ENCODE measurements at places on chromosomes 1 and 21. TPM values are rescaled to one million over a fixed set of nuclear protein-coding genes. Genes with fewer than 3 reads are reported as not detected.

FTCD gene
- not detected for total RNA-seq

FCRL6 gene
- total RNA-seq: 1.2 TPM

DNA sequence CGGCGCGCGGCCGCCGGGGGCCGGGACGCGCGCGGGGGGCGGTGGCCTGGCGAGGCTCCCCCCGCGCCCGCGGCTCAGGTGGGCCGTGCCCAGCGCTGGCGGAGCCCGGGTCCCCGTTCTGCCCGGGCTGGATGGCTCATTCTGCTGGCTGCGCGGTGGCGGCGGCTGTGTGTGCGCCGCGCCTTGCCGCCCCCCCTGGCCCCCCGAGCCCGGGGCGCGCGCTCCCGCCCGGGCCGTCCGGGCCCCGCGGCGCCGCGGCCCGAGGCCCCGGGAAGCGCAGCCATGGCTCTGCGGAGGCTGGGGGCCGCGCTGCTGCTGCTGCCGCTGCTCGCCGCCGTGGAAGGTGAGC, at the start of gene EPHB2:
Gene EPHB2 (plus strand): TSS at position 139 of the 349 bp plus-strand sequence. CDS start 144 bp downstream, at position 283.
- no peaks in the 10 kb centered on the region for H3K4me1 ChIP-seq
- H3K36me3 ChIP-seq: no peaks in the 10 kb centered on the region
- H3K27ac ChIP-seq: no peak within 1 kb of the TSS
- H3K27me3 ChIP-seq: peaks cover 59% of the 10 kb centered on the region

DNA sequence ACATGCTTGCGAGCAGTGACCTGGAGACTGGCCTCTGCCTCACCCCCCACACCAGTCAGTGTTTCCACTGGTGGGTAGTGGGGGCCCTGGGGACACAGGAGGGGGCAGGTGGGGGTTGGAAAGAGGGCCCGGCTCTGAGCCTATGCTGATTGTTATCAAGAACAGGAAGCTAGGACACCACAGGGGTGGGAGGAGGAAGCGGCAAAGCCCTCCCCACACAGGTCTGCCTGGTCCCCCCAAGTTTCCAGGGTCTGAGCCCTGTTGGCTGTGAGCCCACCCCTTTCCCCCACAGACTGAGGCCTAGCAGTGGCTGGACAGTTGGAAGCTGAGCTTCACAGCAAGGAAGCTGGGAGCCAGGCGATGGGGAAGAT, 1.6 kb upstream of the PTPN7 start:
- H3K4me3 ChIP-seq: peak overlapping the region; percentile 95
- no peak for DNase-seq
- peaks cover 63% of the 10 kb centered on the region for H3K4me1 ChIP-seq
- H3K27me3 ChIP-seq: no peaks in the 10 kb centered on the region
- peaks cover 2% of the 10 kb centered on the region for H3K36me3 ChIP-seq
- peak overlapping the region; percentile 95 for H3K27ac ChIP-seq

GRCh38 chr1:205025239-205025638, 17.8 kb upstream of the CNTN2 start:
- H3K4me1 ChIP-seq: no peaks in the 10 kb centered on the region
- no peak overlapping the region for H3K27ac ChIP-seq
- DNase-seq: no peak
- peaks cover under 1% of the 10 kb centered on the region for H3K27me3 ChIP-seq
- H3K4me3 ChIP-seq: no peak overlapping the region

DNA sequence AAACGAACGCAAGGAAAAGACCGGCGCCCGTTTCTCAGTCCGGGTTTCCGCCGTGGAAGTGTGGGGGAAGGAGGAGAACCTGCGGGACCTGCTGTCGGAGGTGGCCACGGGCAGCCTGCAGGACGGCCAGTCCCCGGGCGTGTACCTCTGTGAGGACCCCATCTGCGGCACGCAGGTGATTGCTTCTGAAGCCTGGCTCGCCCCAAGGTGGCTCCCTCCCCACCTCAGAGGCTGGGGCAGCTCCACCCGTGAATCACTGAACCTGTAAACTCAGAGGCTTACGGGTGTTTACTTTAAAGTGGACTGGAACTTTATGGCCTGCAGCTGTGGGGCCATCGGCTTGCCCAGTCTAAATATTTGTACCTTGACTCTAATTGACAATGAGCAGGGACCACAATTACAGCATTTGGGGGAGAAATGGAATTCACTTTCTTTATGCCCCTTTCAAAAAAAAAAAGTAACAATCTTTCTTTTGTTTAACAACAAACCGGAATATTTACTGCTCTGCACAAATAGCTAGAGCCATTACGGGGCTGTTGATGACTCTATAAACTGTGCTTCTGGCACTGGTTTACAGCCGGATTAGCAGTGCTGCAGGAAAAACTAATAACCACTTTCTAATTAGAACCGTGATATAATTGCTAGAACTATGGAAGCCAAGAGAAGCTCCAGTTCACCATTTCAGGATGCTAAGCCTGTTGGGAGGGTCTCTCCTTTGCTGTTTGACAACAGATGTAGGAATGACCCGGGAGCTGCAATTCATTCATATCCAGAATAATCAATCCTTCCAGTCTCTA, 454.8 kb downstream of the KIF26B start:
- H3K4me3 ChIP-seq: no peak overlapping the region
- H3K27ac ChIP-seq: no peak overlapping the region
- no peaks in the 10 kb centered on the region for H3K4me1 ChIP-seq
- DNase-seq: no peak
- no peaks in the 10 kb centered on the region for H3K36me3 ChIP-seq
- H3K27me3 ChIP-seq: peaks cover 11% of the 10 kb centered on the region

CPTP gene
- 30.1 TPM for total RNA-seq

DNA sequence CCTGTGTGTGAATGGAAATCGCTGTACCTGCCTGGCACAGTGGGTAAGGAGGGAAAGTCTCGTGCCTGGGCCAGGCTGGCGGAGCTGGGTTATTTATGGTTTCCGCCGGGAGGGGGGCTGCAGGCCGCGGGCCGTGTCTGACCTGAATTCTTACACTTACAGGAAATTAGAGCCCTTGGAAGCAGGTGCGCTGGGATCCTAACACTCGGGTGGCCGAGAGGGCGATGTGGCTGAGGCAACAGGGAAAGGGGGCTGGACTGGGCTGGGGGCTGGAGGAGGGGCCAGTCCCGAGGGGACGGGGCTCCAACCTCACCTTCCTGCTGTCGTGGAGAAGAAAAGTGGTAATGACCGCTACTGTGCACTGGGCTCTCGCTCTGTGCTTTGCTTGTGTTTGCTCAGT, 109.4 kb upstream of the WNT4 start:
- H3K4me3 ChIP-seq: no peak overlapping the region
- no peak overlapping the region for H3K27ac ChIP-seq
- H3K27me3 ChIP-seq: peaks cover 65% of the 10 kb centered on the region
- DNase-seq: no peak

DNA sequence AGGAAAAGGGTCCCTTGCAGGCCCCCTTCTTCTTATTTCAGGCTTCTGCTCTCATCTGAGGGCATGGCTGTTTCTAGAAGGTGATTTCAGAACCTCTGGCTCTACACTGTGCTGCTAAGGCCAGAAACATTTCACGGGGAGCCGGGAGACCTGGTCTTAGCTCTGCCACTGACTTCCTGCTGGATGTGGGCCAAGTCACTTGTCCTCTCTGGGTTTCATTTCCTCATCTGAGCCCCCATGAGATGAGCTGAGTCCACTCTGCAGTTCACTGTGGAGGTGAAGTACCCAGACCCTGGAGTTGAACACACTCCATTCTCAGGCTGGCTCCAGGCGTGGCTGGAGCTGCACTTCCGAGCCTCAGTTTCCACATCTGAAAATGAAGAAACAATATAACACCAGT, 2.1 kb downstream of the PADI1 start:
- no peak for DNase-seq
- no peaks in the 10 kb centered on the region for H3K36me3 ChIP-seq
- peaks cover 38% of the 10 kb centered on the region for H3K4me1 ChIP-seq
- H3K27ac ChIP-seq: no peak overlapping the region
- H3K4me3 ChIP-seq: no peak overlapping the region

- H3K4me1 ChIP-seq: no peaks in the 10 kb centered on the region
- H3K36me3 ChIP-seq: no peaks in the 10 kb centered on the region
- H3K4me3 ChIP-seq: no peak overlapping the region
- H3K27ac ChIP-seq: no peak overlapping the region
Measured at GRCh38 chr1:184340984-184341383, 45.8 kb upstream of the C1orf21 start.

GRCh38 chr1:183998045-183998444, 39.5 kb downstream of the COLGALT2 start:
- H3K4me3 ChIP-seq: no peak overlapping the region
- no peak overlapping the region for H3K27ac ChIP-seq
- H3K27me3 ChIP-seq: no peaks in the 10 kb centered on the region
- H3K36me3 ChIP-seq: no peaks in the 10 kb centered on the region

GRCh38 chr1:66506393-66506687, 27.6 kb upstream of the SGIP1 start:
- H3K27me3 ChIP-seq: peaks cover 20% of the 10 kb centered on the region
- no peak overlapping the region for H3K4me3 ChIP-seq
- no peak overlapping the region for H3K27ac ChIP-seq

- no peaks in the 10 kb centered on the region for H3K27me3 ChIP-seq
- no peaks in the 10 kb centered on the region for H3K4me1 ChIP-seq
- H3K27ac ChIP-seq: no peak overlapping the region
- no peak for DNase-seq
Measured at GRCh38 chr1:232662910-232663309, 33.0 kb upstream of the SIPA1L2 start.

DNA sequence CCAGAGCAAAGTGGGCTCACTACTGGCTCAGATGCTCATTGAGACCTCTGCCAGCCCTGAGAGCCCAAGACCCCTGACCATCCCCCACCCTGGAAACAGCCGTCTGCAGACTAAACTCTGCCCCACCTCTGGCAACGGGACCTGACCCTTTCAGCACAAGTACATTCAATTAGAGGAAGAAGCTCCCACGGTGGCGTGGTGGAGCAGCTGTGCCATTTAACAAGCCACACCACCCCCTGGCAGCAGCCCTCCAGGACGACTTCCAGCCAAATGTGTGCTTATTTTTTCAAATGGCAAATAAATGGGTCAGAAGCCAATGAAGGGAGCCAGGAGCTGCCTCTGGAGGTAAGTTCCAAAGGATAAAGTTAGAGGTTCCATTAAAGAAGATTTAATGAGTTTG, 226.7 kb downstream of the NPHP4 start:
- DNase-seq: no peak
- H3K27ac ChIP-seq: no peak overlapping the region
- peaks cover 2% of the 10 kb centered on the region for H3K27me3 ChIP-seq

GRCh38 chr1:6701437-6702153, at the start of gene DNAJC11:
TSS of gene DNAJC11 (minus strand) at chr1:6701816. CDS start at chr1:6701800, 16 bp downstream.
- peak within 1 kb of the TSS; percentile 97 for H3K4me3 ChIP-seq
- no peaks in the 10 kb centered on the region for H3K36me3 ChIP-seq
- peak within 1 kb of the TSS; percentile 44 for H3K27ac ChIP-seq
- peaks cover 18% of the 10 kb centered on the region for H3K4me1 ChIP-seq
- peak; percentile 85 for DNase-seq

DNA sequence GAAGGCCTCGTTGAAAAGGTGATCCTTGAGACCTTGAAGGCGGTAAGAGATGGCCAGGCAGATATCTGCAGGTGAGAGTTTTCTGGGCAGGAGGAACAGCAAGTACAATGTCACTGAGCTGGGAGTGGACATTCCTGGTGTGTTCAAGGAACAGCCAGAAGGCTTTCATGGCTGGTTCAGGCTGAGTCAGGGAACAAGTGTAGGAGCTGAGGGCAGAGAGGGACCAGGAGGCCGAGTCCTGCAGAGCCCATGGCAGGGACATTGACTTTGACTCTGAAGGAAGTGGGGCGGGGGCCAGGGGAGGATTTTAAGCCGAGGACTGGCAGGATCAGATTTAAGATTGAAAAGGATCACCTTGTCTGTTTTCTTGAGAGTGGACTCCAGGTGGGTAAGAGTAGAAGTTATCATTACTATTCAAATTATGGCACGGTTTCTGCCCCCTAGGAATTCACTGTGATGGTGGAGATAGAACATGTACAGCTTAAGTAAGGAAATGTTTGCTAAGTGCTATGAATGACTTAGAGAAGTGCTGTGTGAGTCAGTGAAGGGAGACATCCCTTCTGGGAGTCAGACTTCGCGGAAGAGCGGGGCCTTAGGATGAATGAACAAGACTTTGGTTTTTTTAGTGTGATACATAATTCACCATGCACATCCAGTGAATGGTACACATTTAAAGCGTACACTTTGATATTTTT, 202.3 kb downstream of the KIF26B start:
- no peaks in the 10 kb centered on the region for H3K36me3 ChIP-seq
- no peaks in the 10 kb centered on the region for H3K4me1 ChIP-seq
- no peak for DNase-seq
- H3K4me3 ChIP-seq: no peak overlapping the region
- H3K27me3 ChIP-seq: peaks cover 14% of the 10 kb centered on the region
- H3K27ac ChIP-seq: no peak overlapping the region

GRCh38 chr1:92707292-92707691, 77.6 kb downstream of the EVI5 start:
- no peaks in the 10 kb centered on the region for H3K36me3 ChIP-seq
- no peaks in the 10 kb centered on the region for H3K27me3 ChIP-seq
- DNase-seq: no peak
- H3K4me3 ChIP-seq: no peak overlapping the region
- no peaks in the 10 kb centered on the region for H3K4me1 ChIP-seq

ECM1 gene
- 0.25 TPM for total RNA-seq

DNA sequence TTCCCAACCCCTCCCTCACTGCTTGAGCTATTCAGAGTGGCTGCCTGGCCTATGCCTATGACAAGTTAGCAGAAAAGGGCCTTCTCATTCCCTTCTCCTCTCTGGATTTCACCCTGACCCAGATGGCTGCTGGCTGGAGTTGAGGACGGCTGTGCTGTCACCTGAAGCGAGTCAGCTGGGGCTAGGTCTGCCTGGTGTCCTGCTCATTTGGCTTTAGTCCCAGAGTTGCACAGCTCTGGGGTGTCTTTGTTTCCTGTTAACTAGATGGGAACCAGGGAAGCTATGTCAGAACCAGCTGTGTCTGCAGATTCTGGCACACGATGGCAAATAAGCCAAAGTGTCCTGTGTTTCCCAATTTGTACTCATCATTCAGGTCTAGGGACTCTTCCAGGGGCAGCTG, 52.9 kb downstream of the CNIH3 start:
- H3K4me1 ChIP-seq: no peaks in the 10 kb centered on the region
- no peak overlapping the region for H3K4me3 ChIP-seq
- no peak overlapping the region for H3K27ac ChIP-seq
- no peak for DNase-seq
- H3K27me3 ChIP-seq: no peaks in the 10 kb centered on the region

SH3GLB1 gene
- 48.0 TPM for total RNA-seq

DNA sequence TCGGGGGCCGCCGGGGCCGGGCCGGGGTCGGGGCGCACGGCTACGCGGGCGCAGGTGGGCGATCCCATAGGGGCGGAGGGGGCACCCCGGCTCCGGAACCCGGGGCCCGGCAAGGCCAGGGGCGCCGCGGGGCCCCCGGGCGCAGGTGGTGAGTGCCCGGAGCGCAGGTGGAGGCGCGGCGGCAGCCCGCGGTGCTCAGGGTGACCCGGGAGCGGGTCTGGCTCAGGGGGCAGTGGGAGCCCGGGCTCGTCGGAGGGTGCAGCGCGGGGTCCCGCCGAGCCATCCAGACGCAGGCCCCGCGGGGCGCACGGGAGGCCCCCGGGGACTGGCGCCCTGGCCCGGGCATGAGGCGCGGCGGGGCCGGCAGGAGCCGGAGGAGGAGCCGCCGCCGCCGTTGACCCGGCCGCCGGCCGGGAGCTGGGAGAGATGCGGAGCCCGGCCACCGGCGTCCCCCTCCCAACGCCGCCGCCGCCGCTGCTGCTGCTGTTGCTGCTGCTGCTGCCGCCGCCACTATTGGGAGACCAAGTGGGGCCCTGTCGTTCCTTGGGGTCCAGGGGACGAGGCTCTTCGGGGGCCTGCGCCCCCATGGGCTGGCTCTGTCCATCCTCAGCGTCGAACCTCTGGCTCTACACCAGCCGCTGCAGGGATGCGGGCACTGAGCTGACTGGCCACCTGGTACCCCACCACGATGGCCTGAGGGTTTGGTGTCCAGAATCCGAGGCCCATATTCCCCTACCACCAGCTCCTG, 489 bp downstream of the CELSR2 start:
- H3K4me1 ChIP-seq: peaks cover 39% of the 10 kb centered on the region
- H3K27ac ChIP-seq: no peak overlapping the region
